SJSA1 (cell line): ENCODE measurements at places on chromosomes 5 and 9. TPM values are rescaled to one million over a fixed set of nuclear protein-coding genes. Genes with fewer than 3 reads are reported as not detected.

IL7R gene
- total RNA-seq = 86.6 and 90.1 TPM in 2 replicates

PCBD2 gene
- total RNA-seq = 6.1 and 11.4 TPM in 2 replicates

DNA sequence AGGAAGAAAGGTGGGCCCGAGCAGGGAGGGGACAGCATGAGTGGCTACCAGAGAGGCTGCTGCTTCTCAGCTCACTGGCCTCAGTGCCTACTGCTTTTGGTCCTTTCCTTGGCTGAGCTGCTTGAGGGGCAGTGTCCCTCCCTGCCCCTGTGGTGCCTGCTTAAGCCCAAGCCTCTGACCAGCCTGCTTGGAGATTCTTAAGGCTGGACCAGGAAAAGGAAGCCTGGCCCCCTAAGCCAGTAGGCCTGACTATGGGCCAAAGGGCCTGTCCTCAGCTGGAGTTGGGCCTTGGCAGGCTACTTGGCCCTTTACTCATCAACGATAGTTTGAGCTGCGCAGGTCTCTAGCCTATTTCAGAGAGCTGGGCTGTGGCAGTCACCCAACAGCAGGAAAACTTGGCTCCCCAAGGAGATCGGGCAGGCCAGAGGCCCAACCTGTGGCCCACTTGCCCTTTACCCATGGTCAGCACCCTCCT is 24.9 kb downstream of the TCF7 start:
- no peak overlapping the region for H3K4me3 ChIP-seq
- H3K4me1 ChIP-seq = peaks cover 37% of the 10 kb centered on the region
- H3K27me3 ChIP-seq = no peaks in the 10 kb centered on the region

TAF11L9 gene
- total RNA-seq = not detected in 2 replicates

DNA sequence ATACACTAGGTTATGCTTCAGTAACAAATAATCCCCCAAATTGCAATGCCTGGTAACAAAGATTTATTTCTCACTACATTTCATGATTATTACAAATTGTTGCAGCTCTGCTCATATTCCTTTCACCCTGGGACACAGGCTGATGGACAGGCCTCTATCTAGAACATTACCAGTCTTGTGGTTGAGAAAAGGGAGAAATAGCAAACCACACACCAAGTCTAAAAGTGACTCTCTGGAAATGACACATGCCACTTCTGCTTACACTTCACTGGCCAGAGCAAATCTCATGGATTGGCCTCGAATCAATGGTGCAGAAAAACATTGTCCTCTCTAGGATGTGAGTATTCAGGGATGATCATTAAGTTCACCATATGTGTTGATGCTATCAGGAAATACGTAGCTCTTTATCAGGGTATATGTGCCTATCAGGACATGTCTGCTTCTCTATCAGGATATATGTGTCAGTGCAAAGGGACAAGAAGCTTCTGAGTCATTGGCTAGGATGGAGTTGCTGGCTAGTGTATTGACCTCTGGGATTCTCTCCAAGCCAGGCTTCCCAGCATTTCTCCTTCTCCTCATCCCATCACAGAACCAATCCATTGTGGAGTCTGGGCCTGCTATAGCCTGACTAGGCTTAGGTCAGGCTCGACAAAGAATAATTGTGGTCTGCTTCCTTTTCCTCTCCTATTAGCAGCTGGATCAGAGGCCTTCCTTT is 91.1 kb upstream of the CEP78 start:
- no peaks in the 10 kb centered on the region for H3K4me1 ChIP-seq
- no peaks in the 10 kb centered on the region for H3K27me3 ChIP-seq
- no peak overlapping the region for H3K4me3 ChIP-seq
- no peak for DNase-seq

GRCh38 chr5:149550594-149551226 is 529 bp downstream of the CSNK1A1 start:
- peak overlapping the region; percentile 84 for H3K27ac ChIP-seq
- H3K4me3 ChIP-seq = peak overlapping the region; percentile 74
- peaks cover 21% of the 10 kb centered on the region for H3K4me1 ChIP-seq
- no peaks in the 10 kb centered on the region for H3K27me3 ChIP-seq

DNA sequence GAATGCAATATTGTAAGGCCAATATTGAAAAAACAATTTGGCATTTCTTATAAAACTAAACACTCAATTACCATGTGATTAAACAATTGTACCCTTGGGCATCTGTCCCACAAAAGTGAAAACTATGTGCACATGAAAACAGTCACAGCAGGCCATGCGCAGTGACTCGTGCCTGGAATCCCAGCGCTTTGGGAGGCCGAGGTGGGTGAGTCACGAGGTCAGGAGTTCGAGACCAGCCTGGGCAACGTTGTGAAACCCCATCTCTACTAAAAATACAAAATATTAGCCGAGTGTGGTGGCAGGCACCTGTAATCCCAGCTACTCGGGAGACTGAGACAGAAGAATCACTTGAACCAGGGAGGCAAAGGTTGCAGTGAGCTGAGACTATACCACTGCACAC is 343.7 kb downstream of the DMRTA1 start:
- H3K4me1 ChIP-seq = no peaks in the 10 kb centered on the region
- no peak for DNase-seq
- no peaks in the 10 kb centered on the region for H3K27me3 ChIP-seq
- H3K27ac ChIP-seq = no peak overlapping the region

SLC24A2 gene
- not detected in 2 replicates for total RNA-seq

- H3K4me1 ChIP-seq = peaks cover 20% of the 10 kb centered on the region
- H3K27me3 ChIP-seq = no peaks in the 10 kb centered on the region
- H3K4me3 ChIP-seq = no peak overlapping the region
- no peaks in the 10 kb centered on the region for H3K36me3 ChIP-seq
- DNase-seq = peak; percentile 91
These were observed 123.0 kb upstream of the FSTL4 start for GRCh38 chr5:133735346-133735745.

DNA sequence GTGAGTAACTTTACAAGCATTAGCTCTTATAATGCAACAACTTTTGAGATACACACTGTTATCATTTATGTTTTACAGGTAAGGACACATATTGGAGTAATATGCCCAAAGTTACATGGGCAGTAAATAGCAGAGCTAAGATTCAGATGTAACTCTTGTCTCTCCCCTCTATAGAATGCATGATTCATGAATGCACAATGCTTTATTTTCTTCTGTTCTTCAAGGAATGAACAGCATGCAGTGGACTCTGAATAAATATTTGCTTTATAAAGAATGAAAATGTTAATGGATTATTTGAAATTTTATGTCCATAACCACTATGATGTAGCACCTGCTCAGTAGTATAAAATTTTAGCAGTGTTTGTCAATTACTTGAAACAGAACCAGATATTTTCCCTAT is 629.5 kb downstream of the KCTD16 start:
- no peak overlapping the region for H3K4me3 ChIP-seq
- H3K4me1 ChIP-seq = no peaks in the 10 kb centered on the region
- H3K36me3 ChIP-seq = no peaks in the 10 kb centered on the region
- H3K27ac ChIP-seq = no peak overlapping the region
- no peaks in the 10 kb centered on the region for H3K27me3 ChIP-seq

BTNL3 gene
- not detected in 2 replicates for total RNA-seq

ALDH7A1 gene
- total RNA-seq = 32.9 and 55.0 TPM in 2 replicates

DNA sequence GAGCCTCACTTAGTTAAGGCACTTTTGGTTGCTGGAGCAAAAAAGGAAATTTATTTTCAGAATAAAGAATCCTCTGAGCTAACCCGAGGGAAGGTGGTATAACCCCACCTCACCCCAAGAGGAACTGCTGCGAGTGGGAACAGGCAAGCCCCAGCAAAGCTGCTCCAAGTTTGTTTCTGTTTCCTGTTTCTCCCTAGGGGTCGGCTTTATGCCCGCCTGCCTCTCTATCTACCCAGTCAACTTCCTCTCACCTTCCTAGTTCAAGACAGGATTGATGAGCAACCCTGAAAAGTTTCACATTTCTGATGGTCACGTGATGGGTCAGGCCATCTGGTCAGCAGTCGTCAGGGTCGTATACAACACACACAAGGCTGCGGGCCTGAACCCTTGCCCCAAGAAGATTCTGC is 31.1 kb downstream of the TRIO start:
- H3K27ac ChIP-seq = no peak overlapping the region
- no peak for DNase-seq
- peaks cover 78% of the 10 kb centered on the region for H3K4me1 ChIP-seq
- H3K4me3 ChIP-seq = no peak overlapping the region
- no peaks in the 10 kb centered on the region for H3K27me3 ChIP-seq
- peaks cover 4% of the 10 kb centered on the region; the same call in 1 of the 2 replicates for H3K36me3 ChIP-seq

DOCK8 gene
- total RNA-seq = not detected in 2 replicates

DNA sequence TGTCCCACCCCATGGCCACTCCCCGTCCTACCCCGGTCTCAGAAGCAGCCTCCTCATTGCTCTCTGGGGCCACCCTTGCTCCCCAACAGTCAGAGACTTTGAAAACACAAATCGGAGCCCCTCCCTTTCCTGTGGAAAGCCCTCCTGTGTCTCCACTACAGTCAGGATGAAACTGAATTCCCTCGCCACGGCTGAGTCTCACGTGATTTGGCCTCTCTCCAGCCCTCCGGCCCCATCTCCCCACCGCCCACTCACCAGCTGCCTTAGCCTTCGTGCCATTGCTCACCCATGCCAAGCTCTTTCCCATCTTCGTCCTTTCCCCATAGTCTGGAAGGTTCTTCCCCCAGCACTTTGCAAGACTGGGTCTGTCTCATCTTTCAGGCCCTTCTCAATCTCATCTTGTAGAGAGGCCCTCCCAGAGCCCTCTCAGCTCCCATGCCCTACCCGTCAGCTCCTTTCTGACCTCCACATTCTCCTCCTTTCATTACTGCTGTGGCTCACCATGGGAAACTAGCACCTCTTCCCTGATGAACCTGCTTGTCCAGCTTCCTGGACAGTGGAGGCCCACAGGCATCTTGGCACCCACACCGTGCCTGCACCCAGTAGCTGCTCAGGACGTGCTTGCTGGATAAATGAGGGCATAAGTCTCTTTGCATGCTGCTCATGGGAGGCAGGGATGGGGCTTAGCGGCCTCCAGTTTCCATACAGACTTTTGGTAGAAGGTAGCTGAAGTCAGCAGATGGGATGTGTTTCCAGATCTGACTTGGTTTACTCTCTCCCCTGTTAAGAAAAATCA is 126.4 kb upstream of the COL5A1 start:
- H3K36me3 ChIP-seq = no peaks in the 10 kb centered on the region
- no peaks in the 10 kb centered on the region for H3K27me3 ChIP-seq
- H3K4me3 ChIP-seq = no peak overlapping the region
- no peaks in the 10 kb centered on the region for H3K4me1 ChIP-seq
- no peak overlapping the region for H3K27ac ChIP-seq
- DNase-seq = peak; percentile 37

DNA sequence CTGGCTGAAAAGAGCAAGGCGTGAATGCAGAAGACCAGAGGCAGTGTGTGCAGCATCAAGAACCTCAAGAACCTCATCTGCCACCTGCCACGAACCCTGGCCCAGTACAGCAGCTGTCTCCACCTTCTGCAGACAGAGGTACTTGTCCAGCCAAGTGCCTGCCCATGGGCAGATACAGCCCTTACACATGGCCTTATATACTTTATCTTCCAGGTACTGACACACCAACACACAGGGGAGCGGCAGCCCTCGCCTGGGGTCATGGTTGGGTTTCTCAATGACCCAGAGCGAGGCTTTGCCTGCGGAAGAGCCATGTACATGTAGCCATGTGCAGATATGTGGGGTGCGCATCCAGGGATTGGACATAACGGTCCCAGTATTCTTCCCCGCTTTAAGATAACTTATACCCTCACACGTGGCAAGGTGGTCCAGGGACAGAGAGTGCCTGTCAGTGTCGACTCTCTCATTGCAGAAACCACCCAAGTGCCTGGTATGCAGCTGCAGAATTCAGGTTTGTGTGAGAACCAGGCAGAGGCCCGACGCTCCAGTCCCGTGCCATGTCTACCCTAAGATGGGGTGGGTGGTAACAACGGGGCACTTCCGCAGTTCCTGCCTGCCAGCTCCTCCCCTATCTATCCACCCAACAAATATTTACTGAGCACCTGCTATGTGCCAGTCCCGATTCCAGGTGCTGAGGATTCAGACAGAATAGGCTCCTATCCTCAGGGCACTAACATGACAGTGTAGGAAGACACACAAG is 206.9 kb downstream of the FSTL4 start:
- no peak overlapping the region for H3K27ac ChIP-seq
- H3K4me3 ChIP-seq = no peak overlapping the region
- H3K27me3 ChIP-seq = peaks cover 8% of the 10 kb centered on the region; the same call in 1 of the 2 replicates
- H3K4me1 ChIP-seq = no peaks in the 10 kb centered on the region; the same call in 1 of the 2 replicates
- H3K36me3 ChIP-seq = no peaks in the 10 kb centered on the region
- DNase-seq = no peak

GRCh38 chr9:114355821-114356220 is 26.2 kb downstream of the ORM2 start:
- H3K27ac ChIP-seq = no peak overlapping the region
- H3K36me3 ChIP-seq = peaks cover 20% of the 10 kb centered on the region; the same call in 1 of the 2 replicates
- no peak overlapping the region for H3K4me3 ChIP-seq
- no peak for DNase-seq

DNA sequence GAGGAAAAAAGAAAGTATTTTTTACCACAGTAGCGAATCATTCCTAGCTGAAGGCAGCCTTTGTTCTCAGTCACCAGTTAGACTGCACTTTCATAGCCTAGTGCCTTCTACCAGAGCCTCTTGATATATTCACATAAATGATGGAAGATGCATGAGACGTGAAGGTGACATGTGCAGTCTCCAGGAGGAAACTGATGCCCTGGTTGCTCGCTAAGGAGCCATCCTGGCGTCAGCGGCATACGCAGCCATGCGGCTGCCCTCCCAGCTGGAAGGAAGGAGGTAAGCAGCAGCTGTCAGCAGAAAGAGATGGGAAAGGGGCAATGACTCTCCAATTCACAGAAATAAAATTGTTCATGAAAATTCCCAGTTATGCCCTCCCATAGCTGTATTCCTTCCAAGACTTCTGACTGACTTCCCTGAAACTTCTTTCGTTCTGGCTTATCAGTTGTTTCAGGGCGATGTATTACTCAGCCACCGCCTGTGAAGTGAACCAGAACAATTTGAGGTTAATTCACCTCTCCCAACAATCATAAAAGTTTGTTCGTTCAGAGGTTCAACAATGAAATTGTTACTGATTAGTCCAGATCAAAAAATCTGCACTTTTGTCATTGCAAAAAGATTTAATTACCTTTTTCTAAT is 331.2 kb downstream of the NR2F1-AS1 start:
- H3K4me1 ChIP-seq = peaks cover 25% of the 10 kb centered on the region
- no peak for DNase-seq
- H3K36me3 ChIP-seq = no peaks in the 10 kb centered on the region
- H3K27me3 ChIP-seq = no peaks in the 10 kb centered on the region
- H3K4me3 ChIP-seq = no peak overlapping the region

DNA sequence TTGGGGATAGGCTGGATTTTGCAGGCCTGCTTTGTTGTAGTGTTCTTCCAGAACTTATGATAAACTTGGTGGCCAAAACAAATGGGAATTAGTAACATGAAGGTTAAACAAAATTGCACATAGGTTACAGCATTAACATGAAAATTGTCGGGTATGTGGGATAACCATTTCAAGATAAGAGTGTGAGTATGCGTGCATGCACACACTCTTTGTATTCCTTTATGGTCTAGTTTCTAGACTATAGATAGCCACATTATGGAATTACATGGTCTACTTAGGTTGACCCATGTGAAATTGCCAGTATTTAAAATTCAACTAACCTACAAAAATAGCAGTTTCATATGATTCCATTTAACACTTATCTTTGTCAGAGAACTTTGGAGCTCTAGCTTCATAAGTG is 1.4 kb downstream of the HMGCR start:
- H3K4me1 ChIP-seq = peaks cover 5% of the 10 kb centered on the region
- H3K27me3 ChIP-seq = no peaks in the 10 kb centered on the region
- peaks cover 10% of the 10 kb centered on the region; the same call in 1 of the 2 replicates for H3K36me3 ChIP-seq
- no peak overlapping the region for H3K27ac ChIP-seq

GRCh38 chr9:126752881-126753670 is 51.8 kb upstream of the ZBTB43 start:
- H3K27me3 ChIP-seq = no peaks in the 10 kb centered on the region; the same call in 1 of the 2 replicates
- DNase-seq = no peak
- no peaks in the 10 kb centered on the region for H3K36me3 ChIP-seq
- H3K27ac ChIP-seq = no peak overlapping the region
